Motor neuron (in vitro differentiated cells): ENCODE measurements at places on chromosomes 16 and 17.

DNA sequence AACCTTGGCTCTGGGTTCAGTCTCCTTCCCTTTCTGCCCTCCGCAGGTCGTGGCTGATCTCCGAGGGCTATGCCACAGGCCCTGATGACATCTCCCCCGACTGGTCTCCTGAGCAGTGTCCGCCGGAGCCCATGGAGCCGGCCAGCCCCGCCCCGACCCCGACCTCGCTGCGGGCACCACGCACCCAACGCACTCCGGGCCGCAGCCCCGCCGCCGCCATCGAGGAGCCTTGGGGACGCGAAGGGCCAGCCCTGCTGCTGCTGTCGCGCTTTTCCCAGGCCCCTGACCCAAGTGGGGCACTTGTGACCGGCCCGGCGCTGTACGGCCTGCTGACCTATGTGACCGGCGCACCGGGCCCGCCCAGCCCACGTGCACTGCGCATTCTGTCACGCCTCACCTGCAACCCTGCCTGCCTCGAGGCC lies 5.1 kb downstream of the ARMC5 start:
- ATAC-seq, result no peak

DNA sequence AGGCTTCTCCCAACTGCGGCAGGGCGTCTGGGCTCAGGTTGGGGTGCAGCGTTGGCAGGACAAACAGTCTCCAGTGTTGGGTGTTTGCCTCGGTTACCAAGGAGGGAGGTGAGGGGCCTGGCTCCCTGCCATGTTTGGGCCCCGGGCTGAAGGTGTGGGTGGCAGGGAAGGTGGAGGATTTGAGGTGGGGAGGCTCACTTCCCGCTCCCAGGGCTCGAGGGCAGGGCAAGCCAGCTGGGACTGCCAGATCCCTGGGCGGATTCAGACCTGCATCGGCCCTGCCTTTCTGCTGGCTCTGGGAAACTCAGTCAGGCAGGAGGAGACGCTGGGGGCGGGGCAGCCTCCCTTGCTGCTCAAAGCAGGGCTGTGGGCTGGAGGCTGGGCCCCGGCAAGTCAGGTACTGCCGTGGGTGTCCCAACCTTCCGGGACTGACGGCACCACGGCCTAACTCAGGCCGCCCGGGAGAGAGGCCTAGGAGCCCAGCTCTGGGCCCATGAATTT lies 31.3 kb upstream of the KRT17 start:
- peak; percentile 71 for ATAC-seq

DNA sequence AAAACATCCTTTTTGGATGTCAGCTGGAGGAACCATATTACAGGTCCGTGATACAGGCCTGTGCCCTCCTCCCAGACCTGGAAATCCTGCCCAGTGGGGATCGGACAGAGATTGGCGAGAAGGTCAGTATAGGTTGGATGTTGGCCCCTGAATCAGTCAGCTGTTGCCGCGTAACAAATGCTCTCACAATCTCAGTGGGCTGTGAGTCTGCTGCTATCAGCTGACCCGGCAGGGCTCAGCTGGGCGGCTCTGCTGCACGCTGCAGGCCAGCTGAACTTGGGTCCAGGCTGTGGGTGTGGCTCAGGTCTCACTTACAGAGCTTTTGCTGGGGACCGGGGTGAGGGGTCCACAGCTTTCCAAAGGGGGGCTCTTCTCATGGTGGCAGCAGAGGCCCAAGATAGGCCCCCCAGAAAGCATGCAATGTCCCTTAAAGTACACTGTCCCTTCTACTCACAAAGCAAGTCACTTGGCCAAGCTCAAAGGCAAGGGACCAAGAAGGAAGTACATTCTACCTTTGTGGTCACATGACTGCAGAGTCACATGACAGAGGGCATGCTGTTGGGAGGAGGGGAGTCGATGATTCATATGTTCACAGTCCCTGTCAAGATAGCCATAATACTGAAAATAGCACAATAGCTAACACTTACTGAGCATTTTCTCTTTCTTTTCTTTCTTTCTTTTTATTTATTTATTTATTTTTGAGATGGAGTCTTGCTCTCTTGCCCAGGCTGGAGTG lies 134.2 kb downstream of the ABCC1 start:
- no peak for ATAC-seq

DNA sequence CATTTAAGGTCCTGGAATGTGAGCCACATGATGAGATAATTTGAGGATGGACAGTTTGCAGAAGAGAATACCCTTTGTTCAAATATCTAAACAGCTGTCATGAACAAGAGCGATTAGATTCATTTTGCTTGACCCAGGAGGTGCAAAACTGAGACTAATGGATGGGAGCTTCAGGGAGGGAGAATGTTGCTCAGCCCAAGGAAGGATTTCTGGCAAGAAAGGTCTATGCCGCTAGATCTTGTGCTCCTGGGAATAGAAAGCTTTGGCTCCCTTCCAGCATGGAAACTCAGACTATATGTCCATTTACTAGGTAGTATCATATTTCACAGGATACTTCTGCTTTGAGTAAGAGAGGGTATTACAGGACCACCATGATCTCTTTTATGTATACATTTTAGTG lies 14.8 kb upstream of the CDH11 start:
- ATAC-seq, result no peak

GRCh38 chr17:56325313-56326000 lies 172.2 kb downstream of the ANKFN1 start:
- peak; percentile 80 for ATAC-seq

DNA sequence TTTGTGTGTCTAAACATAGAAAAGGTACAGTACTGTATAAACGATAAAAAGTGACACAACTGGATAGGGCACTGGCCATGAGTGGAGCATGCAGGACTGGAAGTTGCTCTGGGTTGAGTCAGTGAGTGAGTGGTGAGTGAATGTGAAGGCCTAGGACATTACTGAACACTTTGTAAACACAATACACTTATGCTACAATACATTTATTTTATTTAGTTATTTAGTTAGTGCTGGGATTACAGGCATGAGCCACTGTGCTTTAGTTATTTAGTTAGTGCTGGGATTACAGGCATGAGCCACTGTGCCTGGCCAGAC lies 4.6 kb downstream of the CFAP20 start:
- no peak for ATAC-seq

DNA sequence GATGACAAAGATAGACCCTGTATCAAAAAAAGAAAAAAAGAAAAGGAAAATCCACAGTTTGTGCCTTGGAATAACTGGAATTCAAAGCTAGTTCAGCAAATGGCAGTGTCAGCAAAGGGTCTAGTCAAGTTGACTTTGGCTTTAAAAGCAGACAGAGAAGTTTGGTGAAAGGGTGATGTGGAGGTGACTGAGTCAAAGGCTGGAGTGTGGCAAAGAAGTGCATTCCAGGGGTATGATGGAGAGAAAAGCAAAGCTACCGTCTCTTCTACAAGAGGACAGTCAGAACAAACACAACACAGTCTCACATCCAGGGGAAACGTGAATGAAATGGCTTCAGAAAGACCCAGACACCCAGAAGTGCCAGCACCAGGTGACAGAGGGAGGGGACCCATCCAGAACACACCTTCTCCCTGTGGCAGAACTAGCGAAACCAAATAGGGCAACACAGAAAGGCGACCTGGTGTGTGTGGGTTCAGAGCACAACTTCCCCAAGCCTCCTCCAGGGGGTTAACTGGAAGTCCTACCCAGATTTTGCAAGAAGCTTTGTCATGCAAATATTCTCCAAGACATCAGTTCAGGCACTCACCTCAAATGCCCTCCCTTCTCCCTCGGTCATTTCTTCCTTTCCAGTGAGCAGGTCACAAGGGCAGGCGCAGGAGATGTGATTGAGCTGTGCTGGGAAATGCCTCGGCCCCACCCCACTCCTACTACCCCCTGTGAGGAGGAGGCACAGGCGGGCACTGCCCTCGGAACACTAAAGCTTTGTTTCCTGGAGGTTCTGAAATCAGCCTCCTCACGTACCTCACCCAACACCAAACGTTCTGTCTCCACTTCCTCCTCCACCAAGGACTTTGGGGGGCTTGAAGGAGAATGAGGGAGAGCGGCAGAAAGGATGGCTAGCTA lies 481.9 kb downstream of the SOX9 start:
- ATAC-seq, result peak; percentile 53

DNA sequence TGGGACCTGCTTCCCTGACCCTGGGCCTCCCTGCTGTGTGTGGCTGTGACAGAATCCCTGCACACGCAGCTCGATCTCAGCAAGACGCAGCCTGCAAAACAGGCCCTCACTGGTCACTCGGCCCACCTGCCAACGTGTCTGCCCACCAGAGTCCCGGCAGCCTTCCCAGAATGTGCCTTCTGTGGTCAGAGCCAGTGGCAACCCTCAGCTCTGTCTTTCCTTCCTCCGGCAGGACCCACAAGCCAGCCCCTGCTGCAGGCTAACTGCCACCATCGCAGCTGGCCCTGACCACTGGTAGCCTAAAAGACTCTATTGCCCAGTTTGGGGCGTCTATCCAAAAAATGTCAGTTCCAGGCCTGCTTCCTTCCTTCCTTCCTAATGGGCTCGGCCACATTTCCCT lies 83.2 kb downstream of the LITAF start:
- no peak for ATAC-seq
